ENCODE measurements at places on chromosomes 3 and 15.

- no peak for DNase-seq
Measured at GRCh38 chr3:54630101-54630623, 297.7 kb downstream of the LRTM1 start.

DNA sequence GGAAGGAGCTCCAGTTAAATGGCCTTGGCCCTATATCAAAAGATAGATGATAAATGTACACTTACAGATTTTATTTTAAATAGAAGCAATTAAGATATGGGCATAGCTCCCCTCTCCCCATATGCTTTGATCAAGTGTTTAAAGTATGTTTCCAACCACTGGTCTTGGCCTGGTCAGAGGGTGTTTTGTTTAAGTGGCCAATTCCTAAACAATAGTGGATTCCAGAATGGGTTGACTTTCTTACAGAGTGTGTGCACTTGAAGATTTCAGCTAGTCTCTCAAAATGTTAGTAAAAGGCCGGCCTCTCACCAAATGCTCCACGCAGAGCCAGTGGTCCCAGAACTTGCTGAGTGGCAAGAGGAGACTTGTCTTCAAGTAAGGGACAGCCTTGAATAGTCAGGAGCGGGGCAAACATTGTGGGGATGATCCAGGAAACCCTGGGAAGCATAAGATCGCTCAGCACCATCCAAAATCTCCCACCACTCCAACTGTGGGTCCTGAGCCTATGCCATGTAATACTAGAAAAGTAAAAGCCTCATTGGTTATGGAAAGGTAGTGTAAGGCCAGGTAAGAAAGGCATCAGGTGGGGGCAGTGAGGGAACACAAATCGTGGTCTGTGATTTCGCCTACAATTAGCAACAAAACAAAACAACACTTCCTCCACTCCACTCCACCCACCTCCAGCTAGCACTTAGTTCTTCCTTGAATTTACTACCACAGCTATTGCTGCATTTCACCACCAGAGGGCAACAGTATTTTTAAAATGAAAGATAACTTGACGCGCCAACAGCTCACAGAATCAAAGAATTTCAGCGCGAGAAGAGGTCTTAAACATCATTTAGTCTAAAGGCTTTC lies 4.8 kb downstream of the RARRES1 start:
- DNase-seq: no peak

DNA sequence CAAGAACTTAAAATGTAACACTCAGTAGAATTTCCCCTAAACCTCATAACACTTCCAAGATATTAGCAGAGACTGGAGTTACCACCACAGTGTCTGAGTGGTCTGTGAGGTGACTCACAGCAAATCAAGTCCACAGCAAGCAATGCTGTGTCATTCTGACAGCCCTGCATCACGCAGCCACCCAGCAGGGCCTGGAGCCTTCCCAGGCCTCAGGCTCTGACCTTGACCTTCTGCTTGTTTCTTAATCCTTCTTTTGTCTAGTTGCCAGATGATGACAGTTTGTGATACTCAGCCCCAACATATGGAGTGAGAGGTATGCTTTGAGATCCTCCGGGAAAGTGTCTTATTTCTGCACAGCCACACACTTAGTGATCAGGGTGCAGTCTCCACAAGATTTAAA lies 82.5 kb downstream of the TOP2B start:
- no peak for DNase-seq

DNA sequence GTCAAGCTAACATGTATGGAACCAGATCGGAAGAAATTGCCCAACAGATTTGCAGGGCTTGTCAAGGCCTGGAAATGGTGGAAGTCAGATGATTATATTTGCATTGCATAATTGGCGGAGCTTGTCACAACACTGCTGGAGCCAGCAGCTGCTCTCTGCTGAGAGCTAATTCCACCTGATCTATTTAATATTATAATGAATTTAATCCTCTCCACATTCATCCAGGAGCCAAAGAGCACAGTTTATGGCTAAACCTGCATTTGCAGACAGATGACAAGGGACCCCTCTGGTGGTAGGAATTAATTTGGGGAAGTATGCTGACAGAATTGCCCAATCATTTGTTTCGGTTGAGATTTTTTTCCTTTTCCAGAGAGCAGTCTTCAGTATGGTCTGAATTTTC lies 730.2 kb downstream of the TUSC7 start:
- no peak for DNase-seq

DNA sequence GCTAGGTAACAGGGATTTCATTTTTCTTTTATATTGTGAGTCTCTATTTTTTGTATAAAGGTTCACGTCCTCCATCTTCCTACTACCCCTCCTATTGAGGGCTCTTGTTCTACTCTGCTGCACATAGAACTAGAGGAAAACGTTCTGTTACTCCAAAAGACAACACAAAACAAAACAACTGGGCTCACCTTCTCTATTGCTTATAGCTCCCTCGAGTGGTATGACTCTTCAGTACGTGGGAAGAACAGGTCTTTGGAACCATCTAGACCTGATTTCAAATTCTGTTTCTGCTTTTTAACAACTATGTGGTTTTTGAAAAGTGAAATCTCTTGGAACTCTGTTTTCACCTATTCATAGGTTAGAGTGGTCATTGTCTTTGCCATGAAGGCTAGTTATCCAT lies 515.3 kb downstream of the SOX2 start:
- no peak for DNase-seq

GRCh38 chr3:13165576-13165975 lies 92.3 kb upstream of the IQSEC1 start:
- DNase-seq: no peak
